ENCODE measurements at places on chromosomes 6 and 20.

GRCh38 chr6:102216232-102216631 is 822.7 kb downstream of the GRIK2 start:
- DNase-seq = no peak

DNA sequence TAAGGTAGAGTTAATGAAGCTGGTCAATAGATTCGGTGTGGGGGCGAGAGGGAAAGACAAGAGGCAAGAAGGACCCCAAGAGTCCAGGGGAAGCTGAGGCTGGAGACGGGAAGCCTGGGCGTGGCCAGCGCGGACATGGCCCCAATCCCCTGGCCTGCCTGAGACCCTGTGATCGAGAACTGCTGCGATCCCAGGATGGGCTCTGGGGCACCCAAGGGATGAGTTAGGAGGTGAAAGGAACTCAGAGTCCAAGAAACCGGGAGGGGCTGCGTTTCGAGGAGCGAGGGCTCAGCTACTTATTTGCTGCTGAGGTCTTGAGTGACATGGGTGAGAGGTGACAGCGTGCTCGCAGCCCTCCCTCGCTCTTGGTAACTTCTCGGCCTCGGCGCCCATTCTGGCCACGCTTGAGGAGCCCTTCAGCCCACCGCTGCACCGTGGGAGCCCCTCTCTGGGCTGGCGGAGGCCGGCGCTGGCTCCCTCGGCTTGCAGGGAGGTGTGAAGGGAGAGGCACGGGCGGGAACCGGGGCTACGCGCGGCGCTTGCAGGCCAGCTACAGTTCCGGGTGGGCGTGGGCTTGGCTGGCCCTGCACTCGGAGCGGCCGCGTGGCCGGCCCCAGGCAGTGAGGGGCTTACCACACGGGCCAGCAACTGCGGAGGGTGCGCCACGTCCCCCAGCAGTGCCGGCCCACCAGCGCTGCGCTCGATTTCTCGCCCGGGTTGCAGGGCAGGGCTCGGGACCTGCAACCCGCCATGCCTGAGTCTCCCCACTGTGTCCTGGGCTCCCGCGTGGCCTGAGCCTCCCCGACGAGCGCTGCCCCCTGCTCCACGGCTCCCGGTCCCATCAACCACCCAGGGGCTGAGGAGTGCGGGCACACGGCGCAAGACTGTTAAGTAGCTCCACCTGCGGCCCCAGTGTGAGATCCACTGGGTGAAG is 58.2 kb downstream of the IRF4 start:
- DNase-seq = no peak

DNA sequence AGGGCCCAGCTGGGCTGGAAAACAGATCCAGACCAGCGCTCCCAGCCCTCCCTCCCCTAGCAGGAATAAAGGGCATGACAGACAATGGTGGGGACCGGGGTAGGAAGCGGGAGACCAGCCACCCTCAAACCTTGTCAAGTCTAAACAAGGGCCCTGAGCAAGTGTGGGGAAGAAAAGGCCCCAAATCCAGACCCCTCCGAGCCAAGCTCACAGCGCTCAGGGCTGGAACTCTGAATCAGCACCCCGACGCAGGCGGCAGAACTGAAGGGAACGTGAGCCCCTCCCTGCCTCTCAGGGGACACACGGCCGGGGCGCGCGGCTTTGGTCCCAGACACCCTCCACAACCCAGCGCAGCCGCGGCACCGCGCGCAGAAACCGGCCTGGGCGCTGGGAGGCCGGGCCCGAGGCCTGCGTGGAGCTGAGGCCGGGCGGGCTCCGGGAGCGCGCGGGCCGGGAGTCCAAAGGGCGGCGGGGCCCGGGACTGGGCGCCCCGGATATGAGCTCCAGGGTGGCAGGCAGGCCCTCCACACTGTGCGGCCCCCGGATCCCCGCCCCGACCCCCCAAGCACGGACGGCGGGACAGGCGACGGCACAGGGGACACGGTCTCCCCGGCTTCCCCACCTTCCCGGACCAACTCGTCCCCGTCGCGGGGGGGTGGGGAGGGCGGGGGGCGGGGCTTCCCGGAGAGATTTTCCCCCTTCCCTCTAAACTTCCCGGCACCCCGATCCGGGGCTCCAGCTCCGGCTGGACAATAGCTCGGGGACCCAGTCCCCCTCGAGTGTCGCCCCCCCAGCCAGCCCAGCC is 641 bp downstream of the TEAD3 start:
- no peak for DNase-seq

GRCh38 chr6:144939921-144940320 is 654.8 kb downstream of the UTRN start:
- DNase-seq = no peak

DNA sequence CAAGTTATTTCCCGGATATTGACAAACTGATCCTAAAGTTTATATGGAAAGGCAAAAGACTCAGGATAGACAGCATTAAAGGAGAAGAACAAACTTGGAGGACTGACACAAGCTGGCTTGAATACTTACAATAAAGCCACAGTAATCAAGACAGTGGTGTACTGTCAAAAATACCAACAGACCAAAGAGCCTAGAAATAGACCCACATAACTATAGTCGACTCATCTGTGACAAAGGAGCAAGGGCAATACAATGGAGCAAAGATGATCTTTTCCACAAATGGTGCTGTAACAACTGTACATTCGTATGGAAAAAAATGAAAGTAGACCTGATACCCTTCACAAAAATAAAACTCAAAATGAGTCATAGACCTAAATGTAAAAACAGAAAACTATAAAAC is 46.0 kb downstream of the ABHD12 start:
- DNase-seq = no peak

GRCh38 chr6:8499540-8499939 is 64.2 kb upstream of the SLC35B3 start:
- no peak for DNase-seq

GRCh38 chr6:165704045-165704748 is 41.2 kb upstream of the PDE10A start:
- DNase-seq = peak; percentile 71

DNA sequence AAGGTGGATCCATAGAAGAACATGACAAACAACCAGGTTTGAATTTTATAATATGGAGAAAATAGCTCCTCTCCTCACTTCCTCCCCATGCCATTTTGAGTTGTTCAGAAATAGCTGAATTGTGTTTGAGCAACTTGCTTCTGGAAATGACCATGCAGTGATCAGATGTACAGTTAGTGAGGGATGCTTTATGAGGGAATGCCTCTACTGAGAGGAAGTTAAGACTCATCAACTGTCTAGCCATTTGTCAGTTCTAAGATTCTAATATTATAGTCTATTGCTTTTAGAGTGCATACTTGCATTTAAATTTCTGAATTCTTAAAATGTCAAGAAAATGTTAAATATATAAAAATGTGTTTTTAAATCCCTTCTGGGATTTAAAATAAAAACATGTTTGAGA is 3.8 kb downstream of the LAMA2 start:
- no peak for DNase-seq

GRCh38 chr6:90087106-90087833 is 193.0 kb downstream of the GJA10 start:
- no peak for DNase-seq

DNA sequence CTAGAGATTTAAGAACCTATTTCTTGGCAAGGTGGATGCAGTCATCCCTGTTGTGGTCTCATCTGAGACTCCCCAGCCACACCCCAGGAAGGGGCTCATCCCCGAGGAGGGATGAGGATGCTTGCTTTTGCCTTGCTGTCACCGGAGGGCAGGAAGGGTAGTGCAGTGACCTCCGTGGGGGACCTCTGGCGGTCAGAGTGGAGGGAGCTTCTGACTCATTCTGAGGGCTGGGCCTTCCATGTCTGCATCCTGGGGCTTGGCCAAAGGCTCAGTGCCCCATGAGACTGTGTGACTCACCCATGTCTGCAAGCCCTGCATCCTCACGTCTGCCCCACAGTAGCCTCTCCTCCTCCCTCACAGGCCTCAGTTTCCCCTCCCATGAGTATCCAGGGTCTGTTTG is 38.7 kb downstream of the UQCC2 start:
- no peak for DNase-seq

GRCh38 chr6:111032484-111033140 is 50.8 kb downstream of the RPF2 start:
- DNase-seq = no peak

DNA sequence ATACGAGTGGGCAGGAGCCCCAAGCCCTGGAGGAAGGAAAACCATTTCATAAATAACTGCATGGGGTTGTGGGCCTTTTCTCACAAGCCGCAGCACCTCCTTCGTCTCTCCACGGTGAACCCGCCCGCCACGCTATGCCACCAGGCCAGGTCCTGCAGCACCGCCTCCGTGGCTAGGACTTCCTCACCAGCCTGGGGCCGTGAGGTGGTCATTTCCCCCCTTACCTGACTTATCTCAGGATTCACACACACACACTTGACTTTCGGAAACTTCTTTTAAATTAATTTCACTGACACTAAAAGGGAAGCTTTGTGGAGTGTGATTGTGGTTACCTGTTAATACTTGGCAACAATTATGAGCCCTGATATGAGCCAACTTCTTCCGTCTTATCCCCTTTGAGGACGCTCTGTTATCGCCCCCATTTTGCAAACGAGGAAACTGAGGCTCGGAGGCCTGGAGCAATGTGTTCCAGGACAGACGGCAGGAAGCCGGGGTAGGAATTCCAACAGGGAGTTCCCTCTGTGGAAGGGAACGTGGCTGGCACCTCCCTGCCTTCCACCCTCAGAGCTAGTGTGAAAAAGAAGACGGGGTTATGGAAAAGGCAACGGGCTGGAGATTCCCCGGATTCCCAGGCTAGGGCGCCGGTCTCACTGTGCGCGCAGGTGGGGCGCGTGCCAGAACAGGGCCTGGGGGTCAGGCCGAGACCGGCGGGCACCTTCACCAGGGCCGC is 817 bp upstream of the SLCO4A1 start:
- DNase-seq = no peak

DNA sequence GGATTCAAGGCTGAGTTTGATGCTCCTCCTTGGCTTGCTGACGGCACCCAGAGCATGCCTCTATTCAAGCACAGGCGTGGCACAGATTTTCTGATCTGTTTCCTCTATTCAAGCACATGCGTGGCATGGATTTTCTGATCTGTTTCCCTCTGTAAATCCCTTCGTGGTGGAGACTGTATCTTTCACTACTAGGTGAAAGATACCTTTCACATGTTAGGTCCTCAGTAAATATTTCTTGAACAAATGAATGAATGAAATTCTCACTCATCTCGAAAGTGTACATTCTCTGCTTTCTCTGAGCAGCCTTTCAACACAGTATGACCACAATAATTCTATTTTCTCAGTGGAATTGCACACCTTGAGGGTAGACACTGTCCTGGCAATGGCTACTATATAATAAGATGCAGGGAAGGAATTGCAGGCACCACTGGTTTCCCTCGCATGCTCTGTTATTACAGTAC is 72.6 kb upstream of the F13A1 start:
- DNase-seq = no peak

GRCh38 chr20:19047040-19047950 is 165.1 kb upstream of the SLC24A3 start:
- DNase-seq = no peak

DNA sequence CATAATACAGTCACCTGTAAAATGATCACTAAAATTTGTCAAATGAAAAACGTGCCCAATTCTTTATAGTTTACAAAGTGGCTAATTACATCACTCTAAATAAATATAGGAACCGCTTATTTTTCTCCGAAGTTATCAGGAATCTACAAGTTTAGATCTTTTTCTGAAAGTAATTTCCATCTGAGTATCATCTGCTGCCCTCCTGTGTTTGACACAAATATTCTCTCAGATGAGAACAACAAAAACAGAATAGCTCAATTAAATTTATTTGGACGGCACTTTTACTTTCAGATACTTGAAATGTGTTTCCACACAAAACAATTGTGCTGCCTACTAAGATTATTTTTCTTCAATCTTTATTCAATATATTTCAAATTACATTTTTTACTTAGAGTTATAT is 5.0 kb downstream of the SF3B5 start:
- DNase-seq = no peak

- DNase-seq = peak; percentile 64
These were observed 15.9 kb downstream of the NDUFAF5 start for GRCh38 chr20:13800728-13801134.

GRCh38 chr20:40462566-40462965 is 226.5 kb downstream of the MAFB start:
- DNase-seq = no peak

- DNase-seq = no peak
These were observed 152.0 kb downstream of the TSHZ2 start for GRCh38 chr20:53124075-53124551.

GRCh38 chr20:25316506-25317190 is 68.8 kb downstream of the PYGB start:
- DNase-seq = no peak

DNA sequence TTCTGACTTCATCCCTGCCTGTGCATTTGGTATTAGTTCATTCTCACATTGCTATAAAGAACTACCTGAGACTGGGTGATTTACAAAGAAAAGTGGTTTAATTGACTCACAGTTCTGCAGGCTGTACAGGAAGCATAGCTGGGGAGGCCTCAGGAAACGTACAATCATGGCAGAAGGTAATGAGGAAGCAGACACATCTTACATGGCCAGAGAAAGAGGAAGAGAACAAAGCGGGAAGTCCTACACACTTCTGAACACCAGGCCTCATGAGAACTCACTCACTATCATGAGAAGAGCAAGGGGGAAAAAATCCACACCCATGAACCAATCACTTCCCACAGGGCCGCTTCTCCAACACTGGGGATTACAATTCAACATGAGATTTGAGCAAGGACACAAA is 303.9 kb downstream of the CBLN4 start:
- DNase-seq = no peak

DNA sequence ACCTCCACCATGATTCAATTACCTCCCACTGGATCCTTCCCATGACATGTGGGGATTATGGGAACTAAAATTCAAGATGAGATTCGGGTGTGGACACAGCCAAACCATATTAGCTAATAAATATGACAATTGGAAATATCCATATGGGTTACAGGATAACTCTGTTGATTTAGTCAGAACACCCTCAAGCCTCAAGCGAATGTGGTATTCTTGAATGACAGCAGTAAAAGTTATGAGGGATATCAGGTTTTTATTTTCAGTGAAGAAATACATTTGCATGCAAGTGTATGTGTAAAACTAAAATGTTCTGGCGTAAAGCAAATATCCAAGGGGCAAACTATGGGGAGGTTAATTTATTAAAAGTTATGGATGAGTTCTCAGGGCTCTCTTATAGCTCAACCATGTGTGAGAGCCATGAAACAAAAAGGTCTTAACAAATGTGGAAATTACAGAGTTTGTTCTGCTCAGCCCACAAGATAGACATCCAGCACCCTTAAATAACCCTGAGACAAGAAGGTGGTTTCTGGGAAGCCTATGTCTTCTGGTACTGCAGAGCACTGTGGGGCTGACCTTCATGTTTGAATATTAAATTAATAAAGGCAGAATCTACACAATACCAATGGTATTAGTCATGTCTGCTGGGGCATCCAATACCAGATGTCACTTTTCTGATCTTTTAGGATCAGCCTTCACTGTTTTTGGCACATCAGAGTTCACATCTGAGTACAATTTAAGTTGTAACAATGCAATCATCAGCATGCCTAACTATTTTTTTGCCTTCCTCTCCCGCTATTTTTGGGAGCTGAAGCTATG is 370.5 kb upstream of the RSPO3 start:
- no peak for DNase-seq

Data from dorsolateral prefrontal cortex (tissue), 122 donors.